ENCODE measurements at places on chromosomes 3 and 15. TPM values are rescaled to one million over a fixed set of nuclear protein-coding genes. Genes with fewer than 3 reads are reported as not detected.

The MED12L gene
- 0.05 TPM for total RNA-seq

The PLSCR5 gene
- total RNA-seq, result not detected

The TPRG1 gene
- 2.8 TPM for total RNA-seq

The SCN5A gene
- total RNA-seq, result not detected

The CKMT1B gene
- 86.0 TPM for total RNA-seq

The TBL1XR1 gene
- 91.8 TPM for total RNA-seq

The CPN2 gene
- not detected for total RNA-seq

The LRRC34 gene
- 0.85 TPM for total RNA-seq

The EFCC1 gene
- not detected for total RNA-seq

The P2RY14 gene
- not detected for total RNA-seq

The DGKG gene
- total RNA-seq, result under 0.01 TPM
